Hematopoietic multipotent progenitor cell (in vitro differentiated cells): ENCODE measurements at places on chromosomes 12 and 14. TPM values are rescaled to one million over a fixed set of nuclear protein-coding genes. Genes with fewer than 3 reads are reported as not detected.
A peak's percentile ranks its signal among the peaks of the same experiment; 100 is the strongest.

GRCh38 chr12:82277582-82277981 is 80.6 kb downstream of the CCDC59 start:
- no peak for DNase-seq

- DNase-seq, result peak; percentile 83
Measured at GRCh38 chr12:7242176-7243101, 53.0 kb downstream of the PEX5 start.

DNA sequence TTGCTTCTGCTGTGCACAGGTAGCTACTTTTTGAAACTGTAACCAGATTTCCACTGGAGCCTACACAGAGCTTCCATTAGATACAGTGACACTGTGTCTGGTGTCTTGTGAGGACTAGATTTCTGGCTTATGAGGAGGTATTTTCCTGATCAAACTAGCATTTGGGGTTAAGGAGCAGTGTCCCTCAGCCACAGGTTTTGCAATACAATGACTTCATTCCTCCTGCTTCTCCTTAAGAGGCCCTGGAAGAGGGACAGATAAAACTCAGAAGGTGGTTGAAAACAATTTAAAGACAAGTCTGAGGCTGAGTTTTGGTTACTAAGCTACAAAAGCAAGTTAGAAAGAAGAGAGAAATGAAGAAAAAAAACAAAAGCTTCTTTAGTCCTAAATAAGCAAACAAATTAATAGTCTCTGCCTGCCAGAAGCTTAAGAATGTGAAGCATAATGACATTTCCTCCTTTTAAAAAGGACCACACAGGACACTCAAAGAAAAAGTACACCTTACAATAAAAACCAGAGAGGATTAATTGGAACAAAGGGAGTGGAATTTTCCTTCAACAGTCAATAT is 53.0 kb downstream of the PKP2 start:
- DNase-seq, result no peak

DNA sequence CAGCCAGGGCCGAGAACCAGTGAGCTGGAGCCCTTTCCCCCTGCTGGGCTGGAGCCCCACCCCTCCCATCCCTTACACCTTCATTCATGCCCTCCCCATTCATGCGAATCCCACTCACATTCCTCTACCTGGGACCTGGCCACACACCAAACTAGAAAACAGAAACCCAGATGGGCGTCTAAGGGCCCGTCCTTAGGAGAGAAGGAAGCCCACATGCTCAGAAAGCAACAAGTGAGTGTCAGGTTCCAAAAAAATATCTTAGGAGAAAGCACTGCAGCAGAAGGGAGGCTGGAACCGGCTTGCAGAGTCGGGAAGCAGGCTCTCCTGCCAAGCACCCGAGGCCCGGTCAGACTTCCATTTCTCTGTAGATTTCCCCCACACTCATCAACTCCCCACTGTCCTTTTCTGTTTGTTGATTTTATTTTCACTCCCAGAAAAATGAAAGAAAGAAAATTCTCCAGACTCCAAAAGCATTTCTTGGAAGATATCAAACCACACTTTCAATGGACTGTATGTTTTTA is 13.6 kb downstream of the BCL11B start:
- DNase-seq, result no peak

GRCh38 chr14:22305607-22306006 is 283.4 kb downstream of the DAD1 start:
- no peak for DNase-seq

GRCh38 chr12:64610660-64611340 is 505 bp downstream of the RASSF3 start:
- peak; percentile 62 for DNase-seq

- no peak for DNase-seq
Measured at GRCh38 chr14:29191092-29191491, 424.5 kb downstream of the FOXG1 start.

DNA sequence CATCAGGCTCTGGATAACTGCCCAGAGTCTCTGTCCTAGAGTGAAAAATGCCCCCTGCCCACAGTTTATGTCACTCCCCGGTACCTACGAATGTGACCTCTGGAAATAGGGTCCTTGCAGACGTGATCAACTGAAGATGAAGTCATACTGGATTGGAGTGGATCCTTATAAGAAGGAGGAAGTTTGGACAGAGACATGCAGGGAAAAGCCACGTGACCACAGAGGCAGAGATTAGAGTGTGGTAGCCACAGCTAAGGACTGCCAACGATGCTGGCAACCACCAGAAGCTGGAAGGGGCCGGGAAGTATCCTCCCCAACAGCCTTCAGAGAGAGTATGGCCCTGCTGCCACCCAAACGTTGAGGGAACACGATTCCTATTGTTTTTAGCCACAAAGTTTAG is 101.2 kb upstream of the NCOR2 start:
- DNase-seq, result no peak

DNA sequence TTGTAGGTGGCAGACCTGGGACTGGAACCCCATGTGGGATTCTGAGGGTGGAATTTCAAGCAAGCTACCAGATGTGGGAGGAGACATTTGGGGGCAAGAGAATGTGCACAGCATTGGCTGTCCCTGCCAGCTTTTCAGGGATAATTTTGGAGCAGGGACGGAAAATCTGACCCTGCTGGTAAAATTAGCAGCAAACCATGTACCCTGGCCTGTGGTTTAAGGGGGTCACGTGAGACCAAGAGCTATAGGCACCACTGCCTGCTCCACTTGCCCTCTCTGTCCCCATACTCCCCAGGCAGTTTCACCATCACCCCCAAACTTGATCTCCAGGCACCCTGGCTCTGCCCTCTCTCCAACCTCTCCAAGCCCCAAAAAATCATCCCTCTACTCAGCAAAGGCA is 13.5 kb upstream of the ZDHHC22 start:
- no peak for DNase-seq

- DNase-seq, result no peak
Measured at GRCh38 chr14:37589715-37590427, 5.2 kb downstream of the FOXA1 start.

DNA sequence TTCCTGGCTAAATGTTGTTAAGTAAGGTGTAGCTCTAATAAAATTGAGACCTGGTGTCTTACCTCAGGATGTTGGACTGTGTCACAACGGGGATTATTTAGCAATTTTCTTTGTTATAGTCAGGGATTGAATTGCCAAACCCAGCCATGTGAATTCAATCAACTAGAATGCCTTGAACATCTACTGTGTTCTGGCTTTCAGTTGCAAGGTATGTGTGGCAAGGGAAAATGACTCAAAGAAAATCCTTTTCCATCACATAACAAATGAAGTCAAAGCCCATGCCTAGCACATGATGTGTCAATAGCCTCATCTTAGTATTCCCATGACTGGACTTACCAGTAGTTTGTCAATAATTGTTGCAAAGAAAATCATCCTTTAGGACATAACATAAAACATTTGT is 519.8 kb upstream of the FLRT2 start:
- DNase-seq, result no peak

DNA sequence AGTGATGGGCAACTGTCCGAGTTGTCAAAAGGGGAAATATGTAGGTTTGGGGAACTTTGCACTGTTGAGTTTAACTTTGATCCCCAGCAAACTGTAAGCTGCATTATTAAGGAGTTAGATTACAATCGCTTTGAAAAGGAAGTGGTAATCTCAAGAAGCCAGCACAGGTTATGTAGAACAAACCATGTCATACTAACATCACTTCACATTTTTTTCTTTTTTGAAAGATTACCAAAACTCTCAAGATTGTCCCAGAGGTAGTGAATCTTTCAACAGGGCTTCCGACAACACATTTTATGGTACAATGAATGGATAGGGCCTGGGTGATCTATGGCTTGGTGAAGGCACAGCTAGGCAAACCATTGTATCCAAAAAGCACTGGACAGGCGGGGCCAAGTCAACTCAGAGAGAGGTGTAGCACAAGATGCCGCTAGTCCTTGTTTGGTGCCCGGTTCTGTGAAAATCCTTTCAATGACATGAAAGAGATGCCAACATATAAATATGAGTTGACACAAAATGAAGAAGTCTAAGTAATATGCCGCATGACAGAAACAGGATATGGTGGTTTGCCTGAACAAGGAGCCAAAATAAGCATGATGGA is 24.3 kb upstream of the PARP11 start:
- peak; percentile 26 for DNase-seq

GRCh38 chr12:123532808-123533649 is 490 bp downstream of the RILPL1 start:
- DNase-seq, result no peak

- no peak for DNase-seq
Measured at GRCh38 chr12:750366-751191, 1.8 kb upstream of the WNK1 start.

GRCh38 chr14:105944632-105945610 is 418.5 kb downstream of the TMEM121 start:
- peak; percentile 86 for DNase-seq

DNA sequence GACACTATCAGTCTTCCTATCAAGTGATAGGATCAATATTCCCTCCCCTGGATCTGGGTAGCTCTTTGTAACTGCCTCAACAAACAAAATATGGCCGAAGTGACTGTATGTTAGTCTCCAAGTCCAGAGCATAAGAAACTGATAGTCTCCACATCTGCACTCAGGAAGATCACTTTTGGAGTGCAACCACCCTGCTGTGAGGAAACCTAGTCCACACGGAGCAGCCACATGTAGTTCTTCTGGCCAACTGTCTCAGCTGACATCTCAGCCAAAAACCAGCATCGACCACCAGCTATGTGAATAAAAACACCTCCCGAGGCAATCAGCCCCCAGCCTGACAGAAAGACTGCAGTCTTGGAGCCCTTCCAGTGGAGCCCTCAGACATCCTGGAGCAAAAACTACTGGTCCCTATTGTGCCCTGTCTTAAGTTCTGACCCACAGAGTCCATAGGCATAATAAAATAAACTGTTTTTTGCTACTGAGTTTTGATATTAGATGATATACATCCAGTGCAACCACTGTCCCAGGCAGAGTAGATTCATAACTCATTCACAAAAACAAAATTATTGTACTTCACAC is 143.8 kb downstream of the MED13L start:
- DNase-seq, result no peak

GRCh38 chr12:28941248-28941647 is 207.8 kb upstream of the FAR2 start:
- DNase-seq, result no peak

DNA sequence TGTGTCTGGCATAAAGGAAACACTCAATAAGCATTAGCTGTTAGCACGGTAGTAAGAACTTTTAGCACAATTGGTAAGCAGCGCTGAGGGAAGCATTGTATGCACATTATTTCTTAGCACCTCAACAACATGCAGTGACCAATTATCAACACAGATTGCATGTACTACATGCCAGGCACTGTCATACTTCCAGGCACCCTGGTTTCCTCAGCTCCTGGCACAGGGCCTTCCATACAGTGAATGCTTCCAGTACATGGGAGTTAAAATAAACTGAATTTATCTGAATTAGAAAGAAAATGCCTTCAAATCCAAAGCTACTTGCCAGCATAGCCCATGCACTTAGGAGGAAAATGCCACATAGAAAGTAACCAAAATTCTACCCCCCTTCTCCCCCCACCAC is 59.4 kb downstream of the TUNAR start:
- no peak for DNase-seq

GRCh38 chr12:101941306-101942249 is 64.2 kb downstream of the DRAM1 start:
- DNase-seq, result no peak

DNA sequence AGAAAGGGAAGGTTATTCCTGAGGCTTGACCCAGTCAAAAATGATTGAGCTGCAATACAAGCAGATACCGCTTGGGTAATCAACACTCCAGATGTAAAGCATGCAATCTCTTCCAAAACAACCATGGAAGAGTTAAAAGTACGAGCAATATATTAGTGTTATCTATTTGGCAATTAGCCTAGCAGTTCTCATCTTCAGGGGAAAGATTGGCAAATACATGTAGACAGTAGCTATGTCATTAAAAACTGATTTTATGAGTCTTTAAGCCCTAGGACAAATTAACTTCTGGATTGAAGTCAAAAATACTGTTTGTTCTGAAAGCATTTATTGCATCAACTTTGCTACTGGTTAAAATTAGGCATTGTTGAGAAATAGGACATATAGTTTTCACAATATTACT is 9.3 kb upstream of the GYS2 start:
- no peak for DNase-seq

- DNase-seq, result no peak
Measured at GRCh38 chr14:63493246-63493645, 49.9 kb downstream of the PPP2R5E start.

- DNase-seq, result no peak
Measured at GRCh38 chr14:55968741-55969140, 149.5 kb upstream of the PELI2 start.

- no peak for DNase-seq
Measured at GRCh38 chr14:20998674-20999366, at the start of gene SLC39A2. Gene SLC39A2, plus strand, starts transcription at chr14:20999293. Its CDS starts 154 bp downstream, at chr14:20999447.

- peak; percentile 29 for DNase-seq
Measured at GRCh38 chr12:6039894-6040601, 84.4 kb downstream of the VWF start.

- no peak for DNase-seq
Measured at GRCh38 chr12:49655595-49656236, 32.4 kb downstream of the PRPF40B start.

DNA sequence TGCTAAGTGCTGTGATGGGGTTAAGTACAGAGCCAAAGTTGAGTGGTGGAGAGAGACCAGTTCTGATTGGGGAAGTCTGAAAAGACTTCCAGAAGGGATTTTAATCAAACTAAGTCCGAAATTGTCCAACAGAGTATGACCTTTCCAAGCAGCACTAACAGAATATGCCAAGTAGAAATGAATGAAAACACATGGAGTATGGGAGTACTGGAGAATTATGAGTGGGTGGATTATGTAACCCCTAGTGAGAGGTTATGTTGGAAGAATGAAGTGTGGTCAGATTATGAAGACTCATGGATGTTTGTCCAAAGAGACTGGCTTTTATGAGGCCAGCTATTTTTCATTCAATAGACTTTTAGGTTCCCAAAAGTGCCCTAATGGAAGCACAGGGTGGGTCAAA is 94.0 kb upstream of the PLEKHA5 start:
- no peak for DNase-seq

DNA sequence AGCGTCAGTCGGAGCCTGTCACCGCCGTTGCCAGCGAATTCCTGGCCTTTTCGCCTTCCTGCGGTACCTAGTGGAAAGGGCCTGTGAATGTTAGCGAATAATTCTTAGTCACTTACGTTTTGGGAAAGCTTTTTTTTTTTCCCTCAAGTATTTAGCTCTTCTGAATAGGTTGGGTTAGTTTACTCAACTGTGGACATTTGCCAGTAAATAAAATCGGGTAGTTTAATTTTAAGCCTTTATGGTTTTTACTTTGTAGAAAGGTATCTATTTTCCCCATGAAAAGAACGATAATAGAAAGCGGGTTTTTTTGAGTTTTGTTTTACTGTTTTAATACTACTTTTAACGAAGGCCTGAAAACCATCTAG is 1.7 kb downstream of the YY1 start:
- DNase-seq, result no peak

The GPRC5D gene
- not detected for total RNA-seq

The OLR1 gene
- not detected for total RNA-seq

The REP15 gene
- 0.54 TPM for total RNA-seq

The SLC16A7 gene
- 16.2 TPM for total RNA-seq

The RIC8B gene
- 5.7 TPM for total RNA-seq

The KRT73 gene
- total RNA-seq, result 0.27 TPM

The P2RX2 gene
- total RNA-seq, result not detected

The RHEBL1 gene
- 2.7 TPM for total RNA-seq

The VIPAS39 gene
- total RNA-seq, result 26.7 TPM

The NPFF gene
- total RNA-seq, result not detected

The CACNA1C gene
- total RNA-seq, result 0.54 TPM
